ENCODE measurements at places on chromosomes 13 and 19. TPM values are rescaled to one million over a fixed set of nuclear protein-coding genes. Genes with fewer than 3 reads are reported as not detected.

Gene PLIN5
- total RNA-seq: not detected

Gene FAM83E
- total RNA-seq: 0.67 TPM

Gene GPI
- total RNA-seq: 196 TPM

Gene SULT2A1
- not detected for total RNA-seq

Gene PCDH20
- not detected for total RNA-seq

DNA sequence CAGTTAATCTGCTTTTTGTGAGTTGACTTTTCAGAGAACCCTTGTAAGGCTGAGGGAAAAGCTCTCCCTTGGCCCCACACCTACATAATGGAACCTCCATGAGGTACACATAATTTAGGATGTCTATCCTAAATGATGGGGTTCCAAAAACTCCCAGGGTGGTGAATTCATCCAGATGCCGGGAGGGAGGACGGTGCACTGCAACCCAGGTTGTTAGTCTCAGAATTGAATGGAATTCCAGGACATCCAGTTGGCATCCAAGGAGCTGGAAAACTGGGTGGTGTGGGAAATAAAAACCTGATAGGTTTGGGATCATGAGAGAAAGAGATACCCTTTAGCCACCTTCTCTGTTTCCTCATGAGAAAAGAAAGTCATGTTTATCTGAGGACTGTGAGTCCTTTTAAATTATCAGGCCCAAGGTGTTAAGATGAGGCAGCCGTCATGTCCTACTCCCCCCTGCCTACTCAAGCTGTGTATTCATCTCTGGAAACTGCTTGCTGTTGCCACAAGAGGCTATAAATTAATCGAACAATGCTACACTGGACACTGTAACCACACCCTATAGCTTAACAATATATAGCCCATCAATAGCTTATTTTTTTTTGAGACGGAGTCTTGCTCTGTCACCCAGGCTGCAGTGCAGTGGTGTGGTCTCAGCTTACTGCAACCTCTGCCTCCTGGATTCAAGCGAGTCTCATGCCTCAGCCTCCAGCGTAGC lies 49.5 kb downstream of the C13orf46 start:
- DNase-seq: no peak

DNA sequence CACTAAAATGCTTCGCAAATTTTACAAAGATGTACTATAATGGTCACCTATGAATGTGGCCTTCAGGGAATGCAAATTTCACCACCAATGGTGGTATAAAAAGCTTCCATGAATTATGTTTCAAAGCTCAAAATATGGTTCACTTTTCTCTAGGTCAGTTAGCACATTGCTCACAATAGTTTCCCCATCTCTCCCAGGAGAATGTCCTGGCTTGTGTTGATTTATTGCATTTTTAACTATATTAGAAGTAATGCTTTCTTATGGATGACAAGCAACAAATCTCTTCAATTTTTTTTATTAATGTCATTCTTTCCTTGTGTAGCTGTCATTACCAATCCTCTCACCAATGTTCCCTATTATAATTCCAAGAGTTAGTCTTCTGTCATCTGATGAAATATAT lies 621.2 kb downstream of the TBC1D4 start:
- DNase-seq: no peak

DNA sequence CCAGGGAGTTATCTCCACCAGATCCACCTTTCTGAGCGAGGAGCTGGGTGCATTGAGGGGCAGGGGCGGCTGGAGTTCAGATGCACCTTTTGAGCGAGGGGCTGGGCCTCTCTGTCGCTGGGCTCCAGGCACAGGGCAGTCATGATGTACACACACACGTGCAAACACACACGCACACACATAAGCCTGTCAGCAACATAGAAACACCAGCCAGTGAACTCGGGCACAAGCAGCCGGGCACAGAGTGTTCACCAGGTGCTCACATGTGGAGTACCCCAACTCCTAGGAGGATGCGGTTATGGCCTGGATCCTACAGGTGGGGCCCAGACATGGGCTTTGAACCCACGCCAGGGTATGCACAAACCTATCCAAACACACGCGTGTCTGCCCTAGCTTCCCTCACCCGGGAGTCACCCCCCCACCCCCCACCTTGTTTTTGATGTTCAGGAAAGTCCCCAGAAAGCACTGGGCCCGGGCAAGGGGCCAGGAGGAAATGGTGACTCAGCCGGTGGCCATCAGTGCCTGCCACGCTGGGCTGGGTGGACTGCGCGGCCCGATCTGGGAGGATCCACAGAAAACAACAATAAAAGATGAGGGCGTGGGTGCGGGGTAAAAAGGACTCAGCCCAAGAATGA lies 13.3 kb downstream of the ARRDC2 start:
- DNase-seq: no peak

GRCh38 chr13:73082895-73083294 lies 24.1 kb downstream of the KLF5 start:
- no peak for DNase-seq

GRCh38 chr19:39842693-39843435 lies 3.3 kb downstream of the FBL start:
- DNase-seq: no peak

DNA sequence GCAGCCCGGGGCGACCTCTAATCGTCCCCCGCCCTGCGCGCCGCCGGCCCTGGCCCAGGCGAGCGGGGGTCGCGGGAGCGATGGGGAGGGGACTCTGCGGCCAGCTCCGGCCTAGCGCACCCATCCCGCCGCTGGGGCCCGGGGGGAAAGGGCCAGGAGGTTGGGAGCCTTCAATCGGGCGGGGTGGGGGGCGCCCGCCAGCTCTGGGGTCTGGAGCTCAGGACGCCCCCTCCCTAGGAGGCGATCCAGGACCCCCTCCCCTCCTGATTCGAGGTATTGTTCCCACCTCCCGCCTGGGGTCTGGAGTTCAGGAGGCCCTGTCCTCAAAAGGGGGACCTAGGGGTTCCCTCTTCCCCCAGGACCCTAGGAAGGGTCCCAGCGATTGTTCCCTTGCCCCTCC lies 430 bp downstream of the ZNF358 start:
- no peak for DNase-seq

DNA sequence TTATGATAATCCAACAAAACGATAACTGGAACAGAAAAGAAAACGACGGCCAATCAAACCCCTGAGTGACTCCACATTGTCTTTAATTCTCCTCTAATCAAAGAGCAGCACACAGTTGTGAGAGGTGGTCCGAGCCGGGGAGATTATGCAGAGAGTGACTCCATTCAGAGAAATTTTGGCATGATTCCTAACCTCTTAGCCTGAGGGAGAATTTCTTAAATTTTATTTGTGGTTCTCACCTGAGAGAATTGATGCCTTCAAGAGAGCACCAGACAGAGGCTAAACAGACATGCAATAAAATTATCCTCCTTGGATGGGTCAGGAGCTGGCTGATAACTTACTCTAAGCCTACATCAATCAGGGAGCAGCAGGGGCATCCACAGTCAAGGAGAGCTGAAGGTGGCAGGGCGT lies 310.0 kb upstream of the KLF12 start:
- peak; percentile 89 for DNase-seq

GRCh38 chr13:89310943-89311672 lies 1639.9 kb downstream of the SLITRK5 start:
- no peak for DNase-seq

- DNase-seq: no peak
Measured at GRCh38 chr13:44271915-44272341, 101.7 kb upstream of the SERP2 start.

- no peak for DNase-seq
Measured at GRCh38 chr19:4969772-4970531, 1.0 kb downstream of the KDM4B start.

DNA sequence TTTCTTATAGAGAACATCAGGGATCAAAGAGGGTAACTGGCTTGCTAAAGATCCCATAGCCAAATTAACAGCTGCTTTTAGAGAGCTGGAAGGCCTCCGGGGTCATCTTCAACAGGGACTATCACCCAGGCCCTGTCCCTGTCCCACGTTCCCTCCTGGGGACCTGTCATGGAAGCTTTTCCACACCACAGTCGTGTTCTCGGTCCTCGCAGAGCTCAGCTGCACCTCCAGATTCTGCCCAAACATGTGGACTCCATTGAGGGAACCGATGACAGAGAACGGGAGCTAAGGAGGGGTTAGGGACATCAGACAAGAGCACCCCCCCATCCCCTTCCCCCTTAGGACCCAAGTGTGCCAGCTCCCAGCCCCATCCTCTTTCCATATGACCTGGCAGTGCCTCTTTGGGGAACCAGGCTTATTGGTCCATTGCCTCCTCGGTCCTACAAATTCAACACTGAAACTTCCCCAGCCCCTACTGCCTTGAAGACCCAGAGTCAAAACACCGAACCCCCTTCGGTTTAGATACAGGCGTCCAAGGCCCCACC lies 568 bp downstream of the FUZ start:
- no peak for DNase-seq

DNA sequence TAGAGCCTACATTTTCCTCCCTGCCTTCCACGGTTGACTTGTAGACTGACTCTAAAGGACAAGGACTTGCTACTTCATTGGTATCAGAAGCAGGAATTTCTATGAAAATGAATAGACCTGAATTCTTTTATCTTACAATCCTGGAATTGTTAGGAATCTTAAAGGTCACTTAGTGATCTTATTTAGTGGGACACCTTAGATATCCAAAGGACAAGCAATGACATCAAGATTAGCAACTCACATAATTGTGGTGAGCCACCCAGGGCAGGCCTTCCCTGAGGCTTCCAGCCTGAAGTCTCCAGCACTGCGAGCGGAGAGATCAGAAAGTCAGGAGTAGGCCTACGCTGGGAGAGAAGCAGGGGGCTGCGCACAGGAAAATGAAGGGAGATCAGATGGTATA lies 37.8 kb downstream of the KLF5 start:
- no peak for DNase-seq

DNA sequence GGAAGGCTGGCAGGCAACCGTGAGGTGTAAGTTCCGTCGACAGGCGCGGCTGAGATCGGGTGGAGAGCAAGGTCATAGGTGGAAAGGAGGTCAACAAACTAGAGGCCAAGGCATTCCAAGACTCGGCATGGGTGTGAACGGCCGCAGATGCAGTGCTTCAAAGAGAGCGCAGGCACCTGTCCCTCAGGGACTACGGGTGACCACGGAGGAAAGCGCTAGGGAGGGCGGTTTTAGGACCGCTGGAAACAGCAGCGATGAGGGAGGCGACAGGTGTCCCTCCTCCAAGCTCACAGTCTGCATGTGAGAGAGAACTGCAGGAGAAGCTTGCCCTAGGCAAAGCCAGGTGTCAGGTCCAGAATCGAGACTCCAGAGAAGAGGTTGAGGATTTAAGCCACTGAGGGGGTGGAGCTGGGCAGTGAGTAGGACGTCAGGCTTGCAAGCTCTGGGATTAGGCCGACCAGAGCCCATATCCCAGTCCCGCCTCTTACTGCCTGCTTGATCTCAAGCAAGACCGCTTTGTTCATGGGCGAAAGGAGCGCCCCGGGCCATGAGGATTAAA lies 1.6 kb upstream of the MLNR start:
- DNase-seq: no peak

DNA sequence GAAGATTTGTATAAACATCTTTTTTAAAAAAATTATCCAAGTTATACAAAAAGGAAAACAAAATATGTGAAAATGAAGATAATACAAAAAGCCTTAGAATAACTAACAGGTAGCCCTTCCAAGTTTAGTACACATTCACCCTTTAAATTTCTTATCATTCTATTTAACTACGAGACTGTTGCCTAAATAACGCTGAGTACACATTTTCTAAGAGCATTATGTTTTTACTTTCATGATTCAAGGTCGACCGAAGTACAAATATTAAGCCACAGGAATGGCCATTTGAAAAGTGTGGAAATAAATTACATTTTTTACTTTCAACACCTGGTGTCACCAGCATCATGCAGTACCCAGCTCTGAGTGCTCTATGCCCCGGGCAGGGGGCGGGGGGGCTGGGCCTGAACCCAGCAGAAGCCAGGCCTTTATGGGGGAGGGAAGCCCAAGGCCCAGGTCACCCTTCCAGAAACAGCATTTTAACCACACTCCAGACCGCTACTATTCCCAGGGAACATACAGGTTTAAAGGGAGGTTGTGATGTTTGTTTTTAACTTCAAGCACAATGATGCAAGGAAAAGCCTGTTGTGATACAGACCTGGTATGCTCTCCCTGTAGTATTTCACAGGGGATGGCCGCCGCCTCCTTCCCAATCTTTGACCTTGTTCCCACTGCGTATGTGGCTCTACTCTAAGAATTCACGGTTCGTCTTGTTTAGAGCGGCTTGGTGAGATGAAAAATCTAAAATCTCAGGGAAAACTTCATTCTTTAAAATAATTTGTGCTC lies 24.0 kb downstream of the GGACT start:
- DNase-seq: no peak

- no peak for DNase-seq
Measured at GRCh38 chr19:11737964-11738745, 591 bp downstream of the ZNF823 start.

- DNase-seq: no peak
Measured at GRCh38 chr13:41389580-41389979, 67.8 kb upstream of the RGCC start.

DNA sequence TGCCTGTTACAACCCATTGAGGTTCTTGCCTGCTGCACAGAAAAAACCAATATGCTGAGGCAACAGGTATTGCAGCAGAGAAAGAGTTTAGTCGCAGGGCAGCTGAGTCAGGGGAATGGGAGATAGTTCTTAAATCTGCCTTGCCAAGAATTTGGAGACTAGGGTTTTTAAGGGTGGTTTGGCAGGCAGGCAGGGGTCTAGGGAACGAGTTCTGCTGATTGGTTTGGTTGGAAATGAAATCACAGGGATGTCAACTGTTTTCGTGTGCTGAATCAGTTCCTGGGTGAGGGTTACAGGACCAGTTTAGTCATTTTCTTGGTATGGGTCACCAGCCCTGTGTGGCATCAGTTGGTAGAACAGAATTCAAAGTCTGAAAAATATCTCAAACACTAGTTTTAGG lies 36.6 kb downstream of the PDS5B start:
- DNase-seq: no peak

- no peak for DNase-seq
Measured at GRCh38 chr19:21423057-21424041, 26.4 kb downstream of the ZNF493 start.

DNA sequence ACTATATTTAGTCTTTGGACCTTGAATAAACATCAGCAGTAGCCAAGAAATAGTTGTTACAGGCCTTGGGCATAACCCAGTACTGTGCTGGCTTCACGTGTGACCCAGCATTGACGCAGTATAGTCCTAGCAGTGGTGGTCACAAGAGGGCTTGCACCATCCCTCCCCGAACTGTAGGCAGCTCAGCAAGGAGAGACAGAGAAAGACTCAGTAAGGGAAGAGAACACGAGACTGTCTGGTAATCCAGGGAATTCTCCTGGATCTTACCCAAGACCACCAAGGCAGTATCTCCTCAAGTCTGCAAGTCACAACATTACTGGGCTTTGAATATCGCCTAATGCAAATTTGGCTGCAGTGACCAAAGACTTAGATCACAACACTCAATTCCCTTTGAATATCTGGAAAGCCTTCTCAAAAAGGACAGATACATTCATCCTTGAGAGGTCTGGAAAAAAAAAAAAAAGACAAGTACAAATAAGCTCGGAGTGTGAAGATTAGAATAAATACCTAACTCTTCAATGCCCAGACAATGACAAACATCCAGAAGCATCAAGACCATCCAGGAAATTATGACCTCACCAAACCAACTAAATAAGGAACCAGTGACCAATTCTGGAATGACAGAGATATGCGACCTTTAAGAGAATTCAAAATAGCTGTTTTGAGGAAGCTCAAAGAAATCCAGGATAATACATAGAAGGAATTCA lies 39.7 kb downstream of the CAB39L start:
- no peak for DNase-seq

All from foreskin keratinocyte (primary cell).